ENCODE measurements at places on chromosomes 6 and 20.
A peak's percentile ranks its signal among the peaks of the same experiment; 100 is the strongest.

DNA sequence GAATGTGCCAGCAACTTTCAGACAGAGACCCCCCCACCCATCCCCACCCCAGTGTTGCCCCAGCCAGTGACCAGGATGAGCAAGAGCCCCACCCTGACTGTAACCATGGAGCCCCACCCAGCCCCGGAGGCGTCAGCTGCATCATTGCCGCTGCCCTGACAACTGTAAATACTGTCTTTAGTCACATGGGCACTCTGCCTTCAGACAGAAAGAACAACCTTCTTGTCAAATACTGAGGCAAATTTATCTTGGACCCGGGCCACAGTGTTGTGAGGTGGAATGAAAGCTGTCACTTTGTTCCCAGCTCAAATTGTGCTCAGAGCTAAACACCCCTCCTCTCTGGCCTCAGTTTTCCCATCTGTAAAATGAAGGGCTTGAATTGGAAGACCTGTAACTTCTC, 23.7 kb downstream of the MOCS3 start:
- DNase-seq: no peak

GRCh38 chr6:74177506-74177905, 481.5 kb downstream of the CD109 start:
- DNase-seq: no peak

- DNase-seq: peak; percentile 31
These were observed 1.1 kb downstream of the SOX4 start for GRCh38 chr6:21594416-21595281.

DNA sequence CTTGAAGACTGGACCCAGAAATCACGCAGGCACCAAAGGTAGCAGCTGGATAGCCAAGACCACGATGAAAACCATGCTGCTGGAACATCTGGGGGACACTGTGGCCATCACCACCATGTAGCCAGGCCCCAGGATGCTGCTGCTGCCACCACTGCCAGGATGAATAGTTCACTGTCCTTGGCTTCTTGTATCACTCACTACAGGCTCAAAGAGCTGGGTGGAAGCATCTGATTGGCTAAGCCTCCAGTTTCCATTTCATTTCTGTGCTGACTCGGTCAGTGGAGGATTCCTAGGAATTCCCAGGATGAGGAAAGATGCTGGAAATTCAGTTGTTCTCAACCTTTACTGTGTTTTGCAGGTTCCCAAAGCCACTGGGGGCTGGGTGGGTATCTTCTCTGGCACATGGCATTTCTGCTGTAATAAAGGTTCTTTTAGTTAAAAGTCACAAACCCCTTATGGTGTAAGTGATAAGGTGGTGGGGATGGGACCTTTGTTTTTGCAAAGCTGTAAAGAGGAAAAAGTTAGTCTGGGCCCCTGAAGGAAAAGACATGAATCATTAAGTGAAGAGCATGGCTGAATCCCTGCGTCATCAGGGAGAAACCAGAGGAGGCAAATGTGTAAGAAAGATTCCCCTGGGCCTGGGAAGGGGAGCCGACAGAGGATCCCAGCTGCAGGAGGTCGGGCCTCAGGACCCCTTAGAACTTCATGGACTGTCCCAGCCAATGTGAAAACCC, 75.6 kb upstream of the RNF24 start:
- DNase-seq: no peak

GRCh38 chr6:35477028-35477427, 8.8 kb downstream of the RPL10A start:
- no peak for DNase-seq
